ENCODE measurements at places on chromosomes 3 and 15.

DNA sequence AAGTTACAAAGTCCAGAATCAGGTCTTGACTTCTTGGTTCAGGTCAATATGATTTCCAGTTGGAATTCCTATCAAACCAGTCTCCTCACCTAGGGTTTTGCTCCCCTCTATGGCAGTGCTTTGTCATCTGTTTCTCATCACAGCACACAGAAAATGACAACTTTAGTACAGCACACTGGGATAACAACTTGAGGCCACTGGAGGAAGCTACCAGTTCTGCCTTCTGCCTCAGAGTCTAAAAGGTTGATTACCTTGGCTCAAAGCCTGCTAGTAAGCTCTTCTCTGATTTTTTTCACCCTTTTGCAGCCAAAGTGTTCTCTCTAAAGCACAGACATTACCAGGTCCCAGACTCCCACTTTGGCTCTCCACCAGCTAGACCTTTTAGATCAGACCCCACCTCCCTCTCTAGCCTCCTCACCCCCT lies 24.8 kb upstream of the TRIM59 start:
- DNase-seq: no peak

- DNase-seq: no peak
Observed at GRCh38 chr15:60914360-60914759, 314.7 kb downstream of the RORA start.

DNA sequence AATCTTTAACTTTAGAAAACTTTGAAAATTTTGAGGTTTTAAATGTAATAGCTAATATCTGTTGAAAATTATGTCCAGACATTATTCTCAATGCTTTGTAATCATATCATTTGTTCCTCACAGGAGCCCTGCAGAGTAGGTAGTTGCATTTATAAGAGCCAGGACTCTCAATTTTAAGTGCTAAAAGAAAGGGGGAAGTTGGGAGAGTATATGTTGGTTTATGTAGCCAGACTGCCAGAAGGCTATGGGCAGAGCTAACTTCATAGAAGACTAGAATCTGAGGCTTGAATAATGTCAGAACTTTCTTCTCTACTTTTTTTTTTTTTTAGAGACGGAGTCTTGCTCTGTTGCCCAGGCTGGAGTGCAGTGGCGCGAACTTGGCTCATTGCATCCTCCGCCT lies 9.1 kb downstream of the VPS8 start:
- peak; percentile 22 for DNase-seq

DNA sequence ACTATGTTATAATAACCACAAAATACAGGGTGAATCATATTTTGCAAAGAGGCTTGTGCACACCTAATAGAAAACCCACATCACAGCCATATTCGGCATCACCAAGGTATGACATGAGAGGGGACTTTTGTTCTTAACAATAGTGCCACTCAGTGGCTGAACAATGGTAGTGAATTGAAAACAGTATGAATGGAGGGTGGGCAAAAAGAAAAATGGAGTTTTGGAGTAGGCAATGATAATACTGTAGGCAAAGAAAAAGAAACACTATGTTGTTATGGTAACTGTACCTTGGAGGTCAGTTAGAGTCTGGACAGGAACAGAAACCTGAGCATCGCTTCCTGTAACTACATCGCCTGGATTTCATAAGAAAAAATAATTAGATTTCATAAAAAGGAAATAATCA lies 348.6 kb downstream of the PLCL2 start:
- peak; percentile 17 for DNase-seq

DNA sequence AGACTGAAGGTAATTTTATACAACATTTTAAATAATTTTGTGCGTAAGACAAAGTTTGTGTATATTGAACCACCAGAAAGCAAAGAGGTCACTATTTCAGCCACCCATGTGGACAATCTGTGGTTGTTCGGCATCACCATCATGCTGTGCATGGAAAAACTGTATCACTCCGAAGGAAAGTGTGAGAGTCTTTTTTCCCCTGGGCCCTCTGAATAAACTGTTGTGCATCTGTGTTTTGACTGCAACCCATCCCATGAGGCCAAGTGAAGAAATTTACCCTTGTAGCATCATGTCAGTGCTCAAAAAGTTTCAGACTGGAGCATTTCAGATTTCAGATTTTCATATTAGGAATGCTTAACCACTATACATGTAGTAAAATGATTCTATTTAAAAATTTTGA lies 85.3 kb downstream of the IMPG2 start:
- DNase-seq: no peak

DNA sequence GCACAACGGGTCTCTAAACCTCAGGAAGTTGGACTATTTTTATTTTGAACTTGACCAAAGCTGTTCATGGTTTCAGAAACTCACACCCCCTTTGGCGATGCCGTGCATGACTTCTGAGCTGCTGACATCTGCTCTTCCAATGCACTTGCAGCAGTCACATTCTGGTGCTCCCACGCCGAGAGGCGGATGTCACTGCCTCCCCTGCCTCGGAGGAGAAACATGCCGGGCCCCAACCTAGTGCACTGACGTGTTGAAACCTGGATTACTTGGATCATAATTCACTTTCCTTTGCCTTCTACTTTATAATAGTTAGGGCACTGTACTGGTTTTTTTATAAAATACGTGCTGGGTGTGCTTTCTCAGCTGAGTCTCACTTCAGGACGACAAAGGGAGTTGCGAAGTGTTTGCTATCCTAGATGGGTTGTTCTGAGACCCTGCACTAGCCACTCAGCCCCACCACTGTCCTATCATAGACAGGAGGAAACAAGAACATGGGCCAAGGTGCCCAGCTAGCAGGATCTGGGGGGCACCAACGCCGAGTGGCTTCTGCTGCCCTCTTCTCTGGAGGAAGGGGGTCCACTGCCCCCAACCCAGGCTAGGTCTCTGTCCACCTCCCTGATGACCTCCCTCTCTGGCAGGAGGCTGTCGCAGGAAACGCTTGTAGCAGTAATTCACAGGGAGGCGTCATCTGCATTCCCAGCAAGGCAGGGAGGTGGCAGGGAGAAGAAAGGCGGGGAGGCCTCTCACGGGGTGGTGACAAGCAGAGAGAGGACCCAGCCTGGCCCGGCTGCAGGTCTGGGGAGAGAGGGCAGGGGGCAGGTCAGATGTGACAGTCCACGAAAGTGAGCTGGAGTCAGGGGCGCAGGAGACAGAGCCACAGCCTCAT lies 158.8 kb upstream of the IQSEC1 start:
- no peak for DNase-seq

- no peak for DNase-seq
Observed at GRCh38 chr3:31129241-31129640, 234.8 kb upstream of the GADL1 start.

DNA sequence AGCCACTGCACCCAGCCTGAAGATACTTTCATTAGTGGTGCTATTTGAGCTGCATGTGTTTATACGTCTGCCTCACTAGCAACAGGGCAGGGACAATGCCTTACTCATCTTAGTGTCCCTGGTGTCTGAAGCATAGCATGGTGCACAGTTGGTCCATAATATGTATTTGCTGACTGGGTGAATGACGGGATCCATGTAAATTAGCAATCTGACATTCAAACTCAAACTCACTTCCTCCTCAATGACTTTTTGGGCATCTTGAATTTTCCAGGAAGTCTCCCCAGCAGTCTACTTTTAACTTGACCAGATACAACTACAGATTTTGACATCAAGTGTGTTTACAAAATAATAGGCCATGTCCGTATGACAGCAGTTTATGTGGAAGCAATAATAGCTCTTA lies 3.0 kb upstream of the LDHAL6B start:
- DNase-seq: peak; percentile 36

DNA sequence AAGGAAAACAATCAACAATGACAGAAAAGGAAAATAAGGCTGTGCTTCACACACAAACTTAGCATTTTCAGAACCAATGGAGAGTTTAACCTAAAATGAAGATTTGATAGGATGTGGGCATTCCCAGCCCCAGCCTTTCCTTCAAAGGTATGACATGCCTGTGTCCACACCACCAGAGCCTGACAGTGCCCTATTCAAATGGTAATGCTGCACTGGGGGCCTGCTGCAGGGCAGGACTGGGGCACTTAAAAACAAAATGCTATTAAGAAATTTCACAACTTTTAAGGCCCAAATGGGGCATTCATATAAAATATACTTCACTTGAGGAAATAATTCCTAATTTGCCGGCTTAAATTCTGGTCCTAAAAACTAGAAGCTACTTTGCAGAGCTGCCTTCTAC lies 30.9 kb upstream of the TKT start:
- DNase-seq: no peak

DNA sequence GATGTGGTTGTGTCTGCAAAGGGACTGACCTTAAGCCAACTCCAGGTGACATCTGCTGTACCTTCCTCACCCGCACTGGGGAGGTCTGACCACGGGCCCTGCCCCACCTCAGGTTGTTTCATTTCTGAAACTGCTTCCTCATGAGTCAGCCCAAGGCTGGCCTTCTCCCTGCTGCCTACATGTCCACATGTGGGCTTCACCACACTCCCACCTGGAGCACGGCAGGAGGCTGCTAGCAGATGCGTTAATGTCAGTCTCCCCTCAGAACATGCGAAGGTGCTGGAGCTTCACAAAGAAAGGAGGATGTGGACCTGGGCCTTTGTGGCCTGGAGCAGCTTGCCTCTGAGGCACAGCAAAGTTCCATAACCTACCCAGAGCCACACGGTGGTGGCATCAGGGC lies 69.4 kb upstream of the PLXNA1 start:
- DNase-seq: no peak

- DNase-seq: peak; percentile 42
Observed at GRCh38 chr3:40477666-40478065, 744 bp downstream of the ZNF619 start.

GRCh38 chr3:58063022-58063815 lies 55.0 kb downstream of the FLNB start:
- peak; percentile 70 for DNase-seq

DNA sequence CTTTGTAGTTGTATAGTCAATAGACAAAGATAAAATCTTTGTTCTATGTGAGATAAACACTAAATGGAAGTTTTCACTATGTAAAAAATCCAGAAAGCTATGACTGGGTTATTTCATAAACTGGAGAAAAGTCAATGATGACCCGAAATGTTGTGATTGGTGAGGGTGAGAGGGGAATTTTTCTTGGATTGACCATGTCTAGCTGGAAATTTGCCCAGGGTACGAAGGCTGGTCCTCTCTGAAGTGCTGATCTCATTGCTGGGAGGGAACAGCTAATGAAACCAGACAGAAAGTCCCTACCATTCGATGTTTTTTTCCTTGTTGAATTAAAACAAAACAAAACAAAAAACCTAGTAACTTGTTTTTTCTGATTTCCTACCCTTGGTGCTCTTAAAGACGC lies 14.3 kb downstream of the TPRG1 start:
- DNase-seq: peak; percentile 15

DNA sequence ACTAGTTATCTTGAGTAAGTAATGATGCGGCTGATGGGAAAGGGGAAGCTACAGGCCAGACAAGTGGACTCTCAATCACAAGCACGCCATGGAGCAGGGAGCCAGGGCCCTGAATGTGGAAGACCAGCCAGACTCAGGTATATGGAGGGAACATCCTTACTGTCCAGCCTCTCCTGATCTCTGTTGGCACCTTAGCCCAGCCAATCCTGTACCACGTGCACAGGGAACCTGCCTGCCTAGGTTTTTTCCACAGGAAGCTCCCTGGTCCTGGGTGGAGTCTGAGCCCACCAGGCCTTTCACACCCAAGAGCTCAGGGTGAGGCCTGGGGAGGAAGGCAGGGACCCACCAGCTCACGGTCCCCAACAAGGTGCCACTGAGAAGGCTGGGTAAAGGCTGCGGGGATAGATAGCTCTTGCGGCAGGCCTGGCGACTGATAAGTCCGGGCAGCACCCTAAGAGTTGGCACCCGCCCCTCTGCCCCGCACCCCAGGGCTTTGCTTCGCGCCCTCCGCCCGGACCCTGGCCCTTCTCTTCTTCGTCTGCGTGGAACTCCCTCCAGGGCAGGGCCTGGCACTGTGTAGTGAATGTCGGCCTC lies 933 bp upstream of the APEH start:
- DNase-seq: peak; percentile 56

DNA sequence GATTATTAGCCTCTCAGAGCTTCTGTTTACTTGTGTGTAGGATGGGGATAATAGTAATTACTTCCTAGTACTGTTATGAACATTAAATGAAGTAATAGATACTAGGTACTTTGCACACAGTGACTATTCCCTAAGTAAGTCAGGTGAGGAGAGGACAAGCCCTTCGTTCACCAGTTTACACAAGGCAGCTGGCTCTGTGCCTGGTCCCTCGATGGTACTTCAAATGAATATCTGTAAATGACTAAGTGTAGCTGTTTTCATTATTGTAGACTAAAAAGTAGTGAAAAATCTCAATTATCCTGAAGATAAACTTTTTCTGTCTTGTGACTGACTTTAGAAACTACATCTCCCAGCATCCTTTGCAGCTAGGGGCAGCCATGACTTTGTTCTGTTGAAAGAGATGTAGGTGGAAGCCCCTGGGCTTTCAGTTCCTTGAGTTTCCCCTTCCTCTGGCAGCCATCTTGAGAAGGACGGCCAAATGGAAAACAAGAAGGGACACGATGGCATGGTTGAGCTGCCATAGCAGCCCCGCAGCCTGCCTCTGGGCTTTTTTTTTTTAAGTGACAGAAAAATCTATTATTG lies 11.7 kb upstream of the WNT7A start:
- DNase-seq: peak; percentile 21

DNA sequence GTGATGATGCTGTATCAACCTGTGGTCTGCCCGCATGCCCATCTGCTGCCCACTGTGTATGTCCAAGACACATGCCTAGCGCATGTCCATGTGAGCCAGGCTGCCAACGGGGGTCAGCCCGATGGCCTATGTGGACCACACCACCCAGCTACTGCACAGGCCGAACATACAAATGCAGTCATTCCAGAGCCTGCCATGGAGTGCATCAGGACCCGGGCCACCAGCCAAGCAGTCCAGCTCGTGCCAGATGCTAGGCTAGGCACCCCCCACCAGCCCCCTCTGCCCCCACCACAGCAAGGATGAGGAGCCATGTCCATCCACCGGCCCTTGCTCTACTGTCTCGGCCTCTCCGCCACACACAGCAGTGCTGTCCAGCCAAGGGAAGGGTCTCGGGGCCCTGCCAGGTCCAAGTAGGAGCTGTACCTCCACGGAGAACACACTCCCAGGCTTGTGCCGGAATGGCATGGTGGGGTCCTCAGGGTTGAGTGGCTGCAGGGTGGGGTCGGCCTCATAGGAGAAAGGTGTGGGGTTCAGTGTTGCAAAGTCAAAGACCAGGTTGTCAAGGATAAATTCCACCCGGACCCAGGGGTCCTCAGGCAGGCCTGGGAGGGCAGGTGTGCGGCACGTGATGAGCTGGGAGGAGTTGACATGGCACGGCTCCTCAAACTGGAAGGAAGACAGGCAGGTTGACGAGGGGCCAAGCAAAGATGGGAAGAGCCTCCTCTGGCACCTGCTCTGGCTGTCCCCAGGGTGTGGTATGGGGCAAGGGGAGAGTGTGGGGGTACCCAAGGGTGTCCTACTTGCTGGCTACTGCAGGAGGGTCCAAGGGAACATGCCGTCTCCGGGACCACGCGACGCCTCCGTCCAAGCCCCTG lies 15.3 kb downstream of the PLXNB1 start:
- no peak for DNase-seq

All from suppressor macrophage (primary cell).